ENCODE measurements at places on chromosomes 1 and 21.

- peak; percentile 83 for DNase-seq
Measured at GRCh38 chr1:54803761-54804470, 2.8 kb upstream of the TTC22 start.

GRCh38 chr1:76463278-76463677 is 388.7 kb downstream of the ST6GALNAC3 start:
- no peak for DNase-seq

- no peak for DNase-seq
Measured at GRCh38 chr1:34415140-34415539, 238.4 kb downstream of the C1orf94 start.

DNA sequence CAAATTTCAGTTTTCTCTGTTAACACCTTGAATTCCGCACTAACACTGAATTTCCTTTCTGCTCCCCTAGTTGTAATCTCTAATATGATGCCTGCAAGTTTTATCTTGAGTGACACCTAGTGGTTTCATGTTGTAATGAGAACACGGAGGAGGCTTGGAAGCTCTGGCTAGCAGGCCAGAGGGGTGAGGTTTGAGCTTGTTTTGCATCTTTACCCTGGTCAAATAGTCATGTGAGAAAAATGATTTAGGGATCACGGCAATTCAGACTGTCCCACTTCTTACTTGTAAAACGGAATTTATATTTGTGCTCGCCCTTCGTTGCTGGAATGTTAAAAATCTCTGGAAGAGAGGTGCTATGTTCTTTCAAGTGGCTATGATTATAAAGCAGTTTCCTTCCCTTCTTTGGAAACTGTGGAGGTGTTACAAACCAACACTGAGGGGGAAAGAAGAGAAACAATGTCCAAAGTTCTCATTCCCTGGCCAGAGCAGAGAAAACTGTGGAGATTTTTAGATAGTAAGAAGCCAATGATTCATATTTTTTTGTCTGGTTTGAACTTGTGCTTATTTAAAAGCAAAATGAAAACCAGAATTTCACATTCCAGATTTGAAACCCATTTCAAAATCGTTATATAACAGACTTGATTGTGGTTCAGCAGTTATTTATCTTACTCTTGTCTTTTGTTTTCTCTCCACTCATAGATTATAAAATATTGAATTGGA is 5.3 kb upstream of the MROH9 start:
- DNase-seq: no peak

GRCh38 chr1:20695515-20695914 is 22.3 kb downstream of the KIF17 start:
- DNase-seq: no peak

DNA sequence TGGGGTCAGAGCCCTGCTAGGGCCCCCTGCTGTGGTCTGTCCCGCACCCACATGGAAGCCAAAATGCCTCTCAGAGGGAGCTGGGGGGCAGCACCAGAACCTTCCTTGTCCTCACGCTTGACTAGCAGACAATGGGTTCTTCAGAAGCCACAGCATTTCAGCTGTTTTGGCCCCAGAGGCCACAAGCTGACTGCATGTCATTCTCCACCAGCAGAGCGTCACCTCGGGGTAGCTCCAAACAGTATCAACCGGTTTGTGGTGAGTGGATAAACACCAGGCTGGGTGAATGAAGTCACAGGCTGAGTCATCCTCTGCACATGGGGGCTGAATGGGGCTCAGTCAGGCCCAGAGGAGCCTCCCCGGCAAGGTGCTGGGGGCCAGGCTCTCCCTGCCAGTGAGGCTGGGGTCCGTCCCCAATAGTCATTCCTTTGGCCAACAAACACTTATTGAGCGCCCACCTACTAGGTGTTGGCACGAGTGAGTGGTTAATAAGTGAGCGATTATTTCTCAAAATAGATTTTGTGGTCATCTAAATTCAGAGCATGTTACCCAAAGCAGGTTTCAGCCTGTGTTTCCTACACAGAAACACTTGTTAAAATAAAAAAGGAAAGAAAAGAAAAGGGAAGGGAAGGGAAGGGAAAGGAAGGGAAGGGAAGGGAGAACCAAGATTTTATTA is 9.1 kb downstream of the OLIG1 start:
- no peak for DNase-seq

Data from right lobe of liver (tissue), 6 donors.